CD4-positive, alpha-beta T cell (primary cell): ENCODE measurements at places on chromosomes 2 and 18.

- no peak for DNase-seq
Observed at GRCh38 chr2:21356857-21357255, 233.1 kb downstream of the TDRD15 start.

DNA sequence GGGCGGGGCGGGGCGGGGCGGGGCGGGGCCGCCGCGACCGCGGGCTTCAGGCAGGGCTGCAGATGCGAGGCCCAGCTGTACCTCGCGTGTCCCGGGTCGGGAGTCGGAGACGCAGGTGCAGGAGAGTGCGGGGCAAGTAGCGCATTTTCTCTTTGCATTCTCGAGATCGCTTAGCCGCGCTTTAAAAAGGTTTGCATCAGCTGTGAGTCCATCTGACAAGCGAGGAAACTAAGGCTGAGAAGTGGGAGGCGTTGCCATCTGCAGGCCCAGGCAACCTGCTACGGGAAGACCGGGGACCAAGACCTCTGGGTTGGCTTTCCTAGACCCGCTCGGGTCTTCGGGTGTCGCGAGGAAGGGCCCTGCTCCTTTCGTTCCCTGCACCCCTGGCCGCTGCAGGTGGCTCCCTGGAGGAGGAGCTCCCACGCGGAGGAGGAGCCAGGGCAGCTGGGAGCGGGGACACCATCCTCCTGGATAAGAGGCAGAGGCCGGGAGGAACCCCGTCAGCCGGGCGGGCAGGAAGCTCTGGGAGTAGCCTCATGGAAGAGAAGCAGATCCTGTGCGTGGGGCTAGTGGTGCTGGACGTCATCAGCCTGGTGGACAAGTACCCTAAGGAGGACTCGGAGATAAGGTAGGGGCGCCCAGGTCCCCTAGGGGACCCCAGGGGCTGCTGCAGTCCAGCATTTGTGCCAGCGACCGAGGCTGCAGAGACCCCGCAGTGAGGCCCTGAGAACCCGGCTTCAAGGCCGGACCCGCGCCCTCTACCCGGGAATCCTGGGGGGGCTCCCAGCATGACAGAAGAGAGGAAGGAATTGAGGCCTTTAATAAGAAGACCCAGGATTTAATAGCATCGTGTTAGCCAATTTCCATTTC lies at the start of gene KHK:
Gene KHK (plus strand): TSS at position 49 of the 870 bp plus-strand sequence. CDS start 488 bp downstream, at position 537.
- DNase-seq, result no peak

DNA sequence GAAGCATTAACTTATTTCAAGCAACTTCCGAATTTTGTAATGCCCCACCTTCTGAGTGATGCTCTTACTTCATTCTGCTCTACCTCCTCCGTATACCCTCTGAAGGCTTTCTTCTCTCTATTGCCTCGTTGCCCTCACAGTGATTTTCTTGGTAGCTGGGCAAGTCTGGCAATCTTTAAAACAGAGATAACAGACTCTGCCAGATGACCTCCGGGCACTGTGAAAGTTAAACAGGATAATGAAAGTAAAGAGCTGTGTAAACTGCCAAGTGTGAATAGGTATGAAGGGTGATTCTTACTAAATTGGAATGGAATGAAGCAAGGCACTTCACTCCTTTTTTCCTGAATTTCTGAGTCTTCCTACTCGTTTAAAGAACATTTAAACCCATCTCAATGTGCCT lies 207.3 kb upstream of the GYPC start:
- DNase-seq, result no peak

GRCh38 chr2:32632089-32632488 lies 4.2 kb downstream of the TTC27 start:
- no peak for DNase-seq

DNA sequence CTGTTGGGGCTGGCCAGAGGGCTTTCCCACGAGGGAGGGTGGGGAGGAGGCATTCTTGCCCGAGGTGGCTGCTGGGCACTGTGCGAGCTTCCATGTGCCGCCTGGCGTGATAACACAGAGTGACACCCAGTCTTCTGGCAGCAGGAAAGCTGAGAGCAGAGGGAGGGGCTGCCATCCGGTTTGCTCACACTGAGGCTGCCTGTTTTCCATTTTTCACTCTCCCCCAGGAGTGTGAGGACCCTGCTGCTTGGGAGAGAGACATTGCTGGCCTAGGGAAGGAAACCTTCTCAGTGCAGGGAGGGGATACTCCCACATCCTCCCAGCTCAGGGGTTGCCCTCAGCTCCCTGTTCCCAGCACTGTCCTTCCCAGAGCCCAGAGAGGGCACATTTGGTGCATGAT lies 73.1 kb downstream of the INHBB start:
- no peak for DNase-seq

- DNase-seq, result no peak
Observed at GRCh38 chr2:38945372-38945771, 55.7 kb downstream of the ARHGEF33 start.

DNA sequence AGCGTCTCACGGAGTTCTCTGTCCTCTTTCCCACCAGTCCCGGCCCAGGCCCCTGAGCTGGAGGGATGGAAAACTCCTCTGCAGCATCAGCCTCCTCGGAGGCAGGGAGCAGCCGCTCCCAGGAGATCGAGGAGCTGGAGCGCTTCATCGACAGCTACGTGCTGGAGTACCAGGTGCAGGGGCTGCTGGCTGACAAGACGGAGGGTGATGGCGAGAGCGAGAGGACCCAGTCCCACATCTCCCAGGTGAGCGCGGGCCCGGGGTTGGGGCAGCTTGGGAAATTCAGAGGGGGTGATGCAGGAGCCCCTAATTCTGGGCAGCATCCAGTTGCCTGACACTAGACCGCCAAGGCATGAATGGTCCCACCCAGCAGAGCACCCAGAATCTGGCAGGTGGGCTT lies 80.7 kb downstream of the CTIF start:
- no peak for DNase-seq

DNA sequence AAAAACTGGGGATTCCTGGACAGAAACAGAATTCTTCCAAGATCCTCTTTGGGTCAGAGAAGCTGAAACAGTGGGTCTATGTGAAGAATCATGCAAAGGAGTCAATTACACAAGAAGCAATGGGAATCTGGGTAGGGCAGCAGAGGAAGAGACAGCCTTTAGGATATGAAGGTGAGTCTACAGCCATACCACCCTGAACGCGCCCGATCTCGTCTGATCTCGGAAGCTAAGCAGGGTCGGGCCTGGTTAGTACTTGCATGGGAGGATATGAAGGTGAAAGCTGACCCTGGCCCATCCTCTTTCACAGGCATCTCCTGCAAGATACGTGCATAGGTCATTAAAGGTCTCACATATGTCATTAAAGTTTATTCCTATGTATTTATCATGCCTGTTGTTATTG lies 1080.9 kb upstream of the FANCL start:
- DNase-seq, result no peak

- no peak for DNase-seq
Observed at GRCh38 chr18:32888306-32888705, 115.5 kb upstream of the KLHL14 start.

- no peak for DNase-seq
Observed at GRCh38 chr2:161604901-161605300, 19.3 kb upstream of the SLC4A10 start.
